ENCODE measurements at places on chromosomes 1 and 21. TPM values are rescaled to one million over a fixed set of nuclear protein-coding genes. Genes with fewer than 3 reads are reported as not detected.

GRCh38 chr1:76782809-76783208, 84.5 kb upstream of the ST6GALNAC5 start:
- DNase-seq: no peak

DNA sequence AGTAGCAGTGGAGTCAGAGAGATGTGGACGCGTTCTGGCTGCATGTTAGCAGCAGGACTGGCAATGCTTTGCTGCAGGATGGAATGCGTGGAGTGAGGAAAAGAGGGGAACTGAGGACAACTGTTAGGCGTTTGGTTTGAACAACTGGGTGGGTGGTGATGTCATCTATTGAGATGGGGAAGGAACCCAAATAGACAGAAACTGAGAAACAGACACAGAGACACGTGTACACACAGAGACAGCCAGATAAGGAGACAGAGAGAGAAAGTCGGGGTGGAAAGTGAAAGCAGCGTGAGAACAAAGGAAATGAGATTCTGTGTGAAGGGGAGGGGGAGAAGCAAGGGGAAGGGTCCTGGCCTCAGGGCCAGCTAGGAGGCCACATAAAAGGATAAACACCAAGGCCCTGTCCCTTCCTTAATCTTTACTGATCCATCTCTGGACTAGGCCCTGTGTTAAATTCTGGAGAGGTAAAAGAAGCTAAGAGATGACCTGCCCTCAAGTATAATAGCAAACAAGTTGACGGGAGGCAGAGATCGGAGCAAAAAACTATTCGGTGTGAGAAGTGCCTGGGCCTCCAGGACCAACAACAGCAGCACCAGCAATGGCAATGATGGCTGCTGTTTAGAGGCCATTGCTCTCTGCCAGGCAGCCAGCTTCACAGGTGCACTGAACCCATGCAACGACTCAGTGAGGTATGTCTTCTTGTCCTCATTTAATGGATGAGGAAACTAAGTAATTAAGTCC, 31.6 kb downstream of the VWA5B1 start:
- DNase-seq: peak; percentile 11

- DNase-seq: peak; percentile 5
These were observed 43.0 kb downstream of the SNX7 start for GRCh38 chr1:98704474-98704873.

- DNase-seq: no peak
These were observed 49.2 kb downstream of the AGO3 start for GRCh38 chr1:35980090-35980489.

GRCh38 chr1:228868731-228869024, 133.4 kb downstream of the RHOU start:
- DNase-seq: no peak

- no peak for DNase-seq
These were observed 50.3 kb downstream of the HIVEP3 start for GRCh38 chr1:41868241-41868998.

DNA sequence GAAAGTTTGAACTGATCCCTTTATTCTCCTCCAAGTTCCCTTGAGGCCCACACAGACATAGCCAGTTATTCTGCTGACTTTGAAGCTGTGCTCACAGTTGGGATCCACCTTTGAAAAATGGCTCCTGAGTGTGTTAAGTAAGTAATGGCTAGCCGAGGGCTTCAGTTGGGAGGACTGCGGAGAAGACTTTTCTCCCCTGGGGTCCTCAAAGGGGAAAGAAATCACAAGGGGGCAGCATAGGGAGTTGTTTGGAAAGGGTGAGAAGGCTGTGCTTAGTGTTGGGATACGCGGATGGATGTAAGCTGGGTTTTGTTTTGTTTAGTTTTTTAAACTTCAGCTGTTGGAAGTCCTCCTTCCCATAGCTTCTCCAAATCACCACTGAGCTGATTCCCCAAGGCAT, 8.3 kb downstream of the PGM1 start:
- no peak for DNase-seq

GRCh38 chr1:24935196-24935526, 5.1 kb upstream of the RUNX3 start:
- no peak for DNase-seq

DNA sequence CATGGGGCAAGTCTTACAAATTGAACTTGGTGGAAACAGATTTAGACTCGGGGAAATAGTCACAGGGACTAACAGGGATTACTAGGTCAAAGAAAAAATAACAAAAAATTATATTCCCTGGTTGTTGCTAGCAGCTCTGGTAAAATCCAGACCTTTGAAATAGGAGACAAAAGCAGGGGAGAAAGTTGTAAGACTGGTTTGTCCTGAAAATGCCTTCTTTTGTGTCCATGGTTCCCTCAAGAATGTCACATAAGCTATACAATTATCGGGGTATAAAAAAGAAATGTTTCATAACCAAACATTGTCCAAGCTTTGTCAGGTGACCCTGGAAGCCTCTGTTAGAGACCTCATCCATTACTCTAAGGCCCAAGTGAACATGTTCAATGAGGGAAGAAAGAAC, 33.1 kb downstream of the KIAA0319L start:
- no peak for DNase-seq

DNA sequence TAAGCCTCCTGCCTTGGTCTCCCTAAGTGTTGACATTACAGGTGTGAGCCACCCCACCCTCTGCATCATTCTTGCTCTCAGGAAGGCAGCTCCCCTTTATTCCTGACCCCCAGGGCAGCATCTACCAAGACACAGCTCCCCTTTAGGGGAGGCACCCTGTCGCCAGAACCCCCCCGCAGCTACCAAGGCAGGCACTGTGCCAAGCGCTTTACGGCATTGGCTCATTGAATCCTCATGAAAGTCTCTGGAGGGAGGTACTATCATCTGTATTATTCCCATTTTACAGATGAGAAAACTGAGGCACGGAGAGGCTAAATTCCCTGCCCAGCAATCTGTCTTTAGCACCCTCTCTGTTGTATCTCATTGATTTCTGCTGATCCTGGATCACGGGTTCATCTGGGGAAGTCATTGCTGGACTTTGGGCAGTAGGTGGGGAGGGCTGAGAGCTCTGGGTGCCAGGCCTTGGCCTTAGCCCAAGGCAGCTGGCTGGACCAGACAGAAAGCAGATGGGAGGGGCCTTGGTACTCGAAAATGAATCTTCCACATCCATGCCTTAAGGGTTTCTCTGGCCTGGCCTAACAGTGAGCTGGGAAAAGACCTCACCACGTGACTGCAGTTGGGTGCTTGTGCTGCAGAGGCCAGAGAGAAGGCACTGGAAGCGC, 5.9 kb downstream of the PLOD1 start:
- DNase-seq: peak; percentile 67

- DNase-seq: no peak
These were observed 726.5 kb downstream of the PTPRU start for GRCh38 chr1:29962831-29963247.

GRCh38 chr1:234072793-234073192, 168.3 kb downstream of the SLC35F3 start:
- DNase-seq: no peak

GRCh38 chr1:9388335-9389180, 95.9 kb downstream of the SPSB1 start:
- DNase-seq: peak; percentile 66

GRCh38 chr1:187092104-187092503, 263.4 kb downstream of the PLA2G4A start:
- no peak for DNase-seq

DNA sequence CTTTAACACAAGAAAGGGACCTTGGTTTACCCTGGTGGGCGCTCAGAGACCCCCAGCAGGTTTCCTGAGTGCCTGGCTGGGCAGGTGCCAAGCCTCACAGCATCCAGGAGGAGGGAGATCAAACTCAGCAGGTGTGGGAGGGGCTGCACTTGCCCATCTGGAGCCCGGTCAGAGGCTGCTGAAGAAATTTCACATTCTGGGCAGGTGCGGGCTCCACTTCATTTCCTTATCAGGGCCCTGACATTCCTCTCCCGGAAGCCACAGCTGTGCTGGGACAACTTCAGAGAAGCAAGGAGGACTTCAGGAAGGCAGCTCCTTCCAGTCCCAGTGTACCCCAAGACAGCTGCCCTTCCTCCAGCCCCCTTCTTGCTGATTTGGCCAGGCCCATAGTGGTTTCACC, 82.9 kb downstream of the ITPKB start:
- DNase-seq: no peak

DNA sequence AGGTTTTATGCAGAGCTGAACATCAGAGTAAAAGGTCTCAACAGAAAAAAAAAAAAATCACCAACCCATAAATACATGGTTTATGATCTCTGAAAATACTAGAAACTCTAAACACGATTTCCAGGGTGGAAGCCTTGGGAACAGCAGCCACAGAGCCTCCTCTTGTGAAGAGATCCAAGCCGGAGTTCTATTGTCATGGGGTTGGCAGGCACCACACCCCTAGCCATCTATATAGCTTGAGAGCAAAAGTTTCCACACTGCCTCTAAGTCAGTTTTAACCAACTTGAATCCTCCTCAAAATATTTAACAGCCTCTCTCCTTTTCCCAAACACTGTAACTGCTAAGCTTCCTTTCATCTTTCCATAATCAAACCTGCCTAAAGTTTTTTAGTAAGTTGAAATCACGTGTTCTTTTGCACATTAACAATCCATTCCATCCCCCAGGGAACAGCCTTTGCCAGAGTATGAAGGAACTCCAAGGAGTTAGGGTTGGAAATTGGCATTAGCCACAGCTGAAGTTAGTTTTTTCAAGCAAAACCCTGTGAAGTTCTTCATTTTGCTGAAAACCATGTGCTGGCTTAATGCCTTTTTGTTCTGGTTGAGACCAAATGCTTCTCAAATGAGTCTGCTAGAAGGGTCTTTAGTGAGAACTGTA, 13.8 kb upstream of the SEC16B start:
- DNase-seq: peak; percentile 67

DNA sequence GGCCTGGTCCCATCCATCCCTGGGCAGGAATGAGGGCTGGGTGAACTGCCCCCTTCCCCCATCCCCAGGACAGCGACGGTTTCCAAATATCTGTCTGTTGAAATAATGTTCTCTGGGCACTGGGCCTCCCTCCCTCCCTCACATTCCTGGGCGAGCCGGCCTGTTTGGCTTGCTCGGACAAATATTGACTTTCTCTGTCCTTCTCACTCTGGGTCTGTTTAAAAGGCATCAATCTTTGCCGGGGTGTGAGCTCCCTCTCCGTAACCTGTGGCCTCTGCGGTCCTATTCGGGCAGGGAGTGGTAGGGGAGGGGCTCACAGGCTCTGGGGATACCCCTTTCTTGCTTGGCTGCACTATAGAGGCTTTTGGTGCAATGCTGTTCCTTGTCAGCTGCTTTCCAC, 40.2 kb downstream of the FOXD2 start:
- no peak for DNase-seq

GRCh38 chr1:183806125-183806524, 1.2 kb downstream of the RGL1 start:
- DNase-seq: peak; percentile 48

DNA sequence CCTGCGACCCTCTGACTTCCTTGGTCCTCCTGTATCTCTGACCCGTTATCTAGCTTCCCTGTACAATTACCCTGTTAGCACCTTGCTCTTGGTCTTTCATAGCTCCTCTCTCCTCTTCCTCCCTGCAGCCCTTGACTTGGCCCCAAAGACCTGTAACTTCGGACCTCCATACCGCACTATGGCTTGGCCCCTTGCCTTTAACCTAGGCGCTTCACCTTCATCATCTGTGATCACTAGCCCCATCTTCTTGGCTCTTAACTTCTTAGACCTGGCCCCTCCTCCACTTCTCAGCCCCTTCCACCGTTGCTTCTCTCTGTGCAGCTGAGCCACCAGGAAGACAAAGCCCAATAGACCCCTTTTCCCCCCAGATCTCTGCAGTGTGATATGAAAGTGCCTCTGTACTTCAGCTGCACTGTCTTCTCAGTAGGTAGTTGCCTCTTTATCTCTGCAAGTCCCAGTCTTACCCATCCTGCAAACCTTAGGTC, 740 bp downstream of the ZNF691 start:
- DNase-seq: no peak

The C4BPB gene
- not detected for total RNA-seq

The KANK4 gene
- 0.21 TPM for total RNA-seq

The MTARC2 gene
- 2.2 TPM for total RNA-seq

The PODN gene
- 2.1 TPM for total RNA-seq

The XCL2 gene
- not detected for total RNA-seq

The NBPF4 gene
- total RNA-seq: not detected

The CACYBP gene
- total RNA-seq: 107 TPM

The WNT9A gene
- 6.5 TPM for total RNA-seq
